ENCODE measurements at places on chromosomes 1 and 21.

DNA sequence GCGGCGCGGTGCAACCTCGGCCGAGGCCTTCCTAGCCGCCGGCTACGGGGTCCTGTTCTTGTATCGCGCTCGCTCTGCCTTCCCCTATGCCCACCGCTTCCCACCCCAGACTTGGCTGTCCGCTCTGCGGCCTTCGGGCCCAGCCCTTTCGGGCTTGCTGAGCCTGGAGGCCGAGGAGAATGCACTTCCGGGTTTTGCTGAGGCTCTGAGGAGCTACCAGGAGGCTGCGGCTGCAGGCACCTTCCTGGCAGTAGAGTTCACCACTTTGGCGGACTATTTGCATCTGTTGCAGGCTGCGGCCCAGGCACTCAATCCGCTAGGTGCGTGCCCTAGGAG lies 379 bp downstream of the PPCS start:
- peak; percentile 76 for DNase-seq

DNA sequence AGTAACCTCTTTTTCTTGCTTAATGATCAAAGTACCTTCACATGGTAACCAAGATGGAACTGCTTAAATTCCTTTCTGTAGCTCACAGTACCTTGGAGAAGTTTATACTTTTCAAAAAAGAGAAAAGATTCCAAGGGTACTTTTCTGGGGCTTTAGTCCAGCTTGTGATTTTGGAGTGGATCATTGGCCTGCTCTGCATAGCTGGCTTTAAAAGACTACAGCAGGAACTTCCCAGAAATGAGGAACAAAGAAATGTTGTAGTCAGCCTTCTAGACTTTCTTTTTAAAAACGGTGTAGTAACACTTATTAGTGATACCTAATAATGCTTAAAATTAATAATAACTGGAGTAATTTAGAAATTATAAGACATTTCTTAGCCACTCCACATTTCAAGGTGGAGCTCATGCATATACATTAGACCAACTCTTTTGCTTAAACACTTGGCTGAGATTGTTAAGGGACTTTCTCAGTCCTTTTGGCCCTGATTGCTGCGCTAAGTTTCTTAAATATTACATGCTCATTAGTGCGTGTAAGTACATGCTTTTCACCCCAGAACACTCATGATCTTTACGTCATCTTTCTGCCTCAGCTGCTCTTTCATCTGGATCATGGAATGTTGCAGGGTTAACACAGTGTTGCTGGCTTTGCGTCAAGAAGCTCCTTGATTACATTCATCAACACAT lies 57.3 kb downstream of the SDCCAG8 start:
- DNase-seq = peak; percentile 22

DNA sequence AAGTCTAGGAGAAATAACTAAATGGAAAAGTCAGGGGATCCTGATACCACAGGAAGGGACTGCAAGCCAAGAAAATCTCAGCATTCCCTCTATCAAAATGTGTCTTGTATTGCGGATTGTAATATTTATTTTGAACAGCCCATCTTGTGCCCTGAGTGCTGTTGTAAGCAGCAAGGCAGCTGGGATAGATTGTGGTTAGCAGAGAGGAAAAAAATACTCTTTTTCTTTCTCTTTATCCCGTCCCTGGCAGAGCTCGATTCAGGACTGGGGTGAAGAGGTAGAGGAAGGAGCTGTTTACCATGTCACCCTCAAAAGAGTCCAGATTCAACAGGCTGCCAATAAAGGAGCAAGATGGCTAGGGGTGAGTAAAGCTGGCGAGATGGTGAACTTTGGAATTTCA lies 1.2 kb downstream of the RGL1 start:
- no peak for DNase-seq

GRCh38 chr1:202171292-202172014 lies 11.1 kb upstream of the PTPN7 start:
- no peak for DNase-seq

GRCh38 chr1:104878203-104878909 lies 1128.7 kb downstream of the AMY1C start:
- DNase-seq = no peak

GRCh38 chr1:200982071-200982945 lies 41.2 kb downstream of the KIF21B start:
- no peak for DNase-seq

- DNase-seq = no peak
Observed at GRCh38 chr1:17890056-17890814, 135.1 kb downstream of the ACTL8 start.

DNA sequence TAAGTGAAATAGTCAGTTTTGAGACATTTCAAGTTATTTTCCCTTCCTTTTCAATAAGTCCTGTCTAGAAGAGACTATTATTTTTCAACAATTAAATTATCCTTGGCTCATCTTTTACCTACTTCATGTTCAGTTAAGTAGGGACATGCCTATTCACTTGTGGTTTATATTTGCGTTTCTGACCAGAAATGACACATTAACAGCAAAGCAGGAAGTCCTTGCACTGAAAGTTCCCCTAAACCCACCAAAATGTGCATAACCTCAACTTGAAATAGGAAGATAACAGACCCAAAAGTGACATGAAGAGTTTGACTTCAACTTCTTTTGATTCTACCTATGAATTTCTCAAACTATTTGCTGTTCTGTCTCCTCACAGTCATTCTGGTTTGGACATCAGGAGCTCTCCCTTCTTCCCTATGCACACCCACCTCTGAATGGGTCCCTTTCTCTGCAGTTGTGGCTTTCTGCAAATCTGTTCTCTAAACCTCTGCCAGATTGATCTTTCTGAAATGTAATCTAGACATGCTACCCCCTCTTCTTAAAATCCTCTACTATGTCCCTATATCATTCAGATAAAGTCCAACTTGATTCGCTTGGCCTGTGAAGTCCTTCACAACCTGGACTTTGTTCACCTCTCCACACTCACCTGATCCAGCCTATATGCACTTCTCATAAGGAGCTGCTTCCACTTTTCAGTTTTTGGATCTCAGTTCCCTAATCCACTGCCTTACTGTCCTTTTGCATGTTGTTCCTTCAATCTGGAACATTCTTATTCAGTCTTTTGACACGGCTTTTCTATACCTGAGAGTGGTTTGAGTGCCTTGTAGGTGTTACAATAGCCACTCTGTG lies 661.5 kb upstream of the ADGRL4 start:
- peak; percentile 18 for DNase-seq

DNA sequence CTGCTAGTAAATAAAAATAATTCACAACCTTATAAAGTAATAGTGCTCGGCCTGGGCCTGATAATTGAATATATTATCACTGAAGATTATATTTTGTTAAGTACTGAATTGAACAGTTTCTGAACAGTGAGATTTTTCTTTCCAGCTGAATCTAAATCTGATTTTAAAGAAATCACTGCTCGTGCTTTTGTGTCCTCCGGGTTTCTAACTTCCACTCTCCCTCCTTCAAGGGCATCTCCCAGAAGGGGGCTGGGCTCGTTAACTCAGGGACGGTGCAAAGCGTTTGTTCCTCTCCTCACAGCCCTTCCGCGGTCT lies 823 bp upstream of the KIF1B start:
- DNase-seq = no peak

DNA sequence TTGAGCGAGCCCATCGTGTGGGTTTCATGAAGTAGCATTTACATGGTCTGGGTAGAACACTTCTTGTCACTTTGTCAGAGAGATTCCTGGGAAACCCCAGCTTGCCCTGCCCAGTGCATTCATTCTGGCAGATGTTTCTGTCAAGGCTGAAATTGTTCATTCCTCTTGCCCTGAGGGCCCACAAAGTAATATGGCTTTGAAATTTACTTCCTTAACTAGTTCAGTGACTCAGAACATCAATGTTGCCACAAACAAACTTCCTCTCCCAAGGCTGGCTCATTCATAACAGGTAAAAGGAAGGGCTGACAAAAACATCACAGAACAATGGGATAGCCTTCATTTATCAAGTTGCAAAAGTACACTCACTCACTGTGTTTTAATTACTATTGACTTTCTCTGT lies 5.0 kb upstream of the KIAA0040 start:
- DNase-seq = no peak
